ENCODE measurements at places on chromosomes 3 and 15.

DNA sequence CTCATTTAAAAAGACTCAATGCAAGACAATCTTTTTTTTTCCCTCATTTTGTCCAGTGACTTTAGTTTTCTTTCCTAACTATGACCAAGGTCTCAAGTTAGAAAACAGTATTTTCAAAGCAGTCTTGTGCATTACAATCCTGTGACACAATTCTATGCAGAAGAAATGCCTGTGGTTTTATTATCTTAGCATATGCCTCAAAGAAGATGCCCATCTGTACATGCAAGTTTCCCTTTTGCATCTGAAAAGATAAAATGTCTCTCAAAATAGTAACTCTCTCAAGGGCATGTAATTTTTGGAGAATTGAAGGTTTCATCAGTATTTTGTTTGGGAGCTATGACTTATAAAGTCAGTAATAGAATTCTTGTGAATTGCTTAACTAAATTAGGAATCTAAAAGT is 292.0 kb upstream of the SUCLG2 start:
- DNase-seq: peak; percentile 20

DNA sequence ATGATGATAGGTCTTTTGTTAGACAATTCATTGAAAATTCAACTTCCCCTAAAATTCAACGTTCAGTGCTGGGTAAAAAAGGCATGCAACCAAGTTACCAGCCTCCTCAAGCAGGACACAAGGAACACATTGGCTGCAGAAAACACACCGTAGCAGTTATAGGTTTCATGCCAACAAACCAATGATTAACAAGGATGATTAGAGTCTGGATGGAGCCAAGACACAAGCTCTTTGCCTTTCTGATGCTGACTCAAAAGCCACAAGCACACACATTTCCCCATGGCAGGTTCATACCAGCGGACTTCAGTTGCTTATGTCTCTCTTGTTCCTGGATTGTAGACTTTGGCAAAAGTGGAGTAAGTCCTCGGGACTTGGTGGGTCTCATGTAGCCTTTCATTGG is 105.8 kb downstream of the DHX30 start:
- no peak for DNase-seq

DNA sequence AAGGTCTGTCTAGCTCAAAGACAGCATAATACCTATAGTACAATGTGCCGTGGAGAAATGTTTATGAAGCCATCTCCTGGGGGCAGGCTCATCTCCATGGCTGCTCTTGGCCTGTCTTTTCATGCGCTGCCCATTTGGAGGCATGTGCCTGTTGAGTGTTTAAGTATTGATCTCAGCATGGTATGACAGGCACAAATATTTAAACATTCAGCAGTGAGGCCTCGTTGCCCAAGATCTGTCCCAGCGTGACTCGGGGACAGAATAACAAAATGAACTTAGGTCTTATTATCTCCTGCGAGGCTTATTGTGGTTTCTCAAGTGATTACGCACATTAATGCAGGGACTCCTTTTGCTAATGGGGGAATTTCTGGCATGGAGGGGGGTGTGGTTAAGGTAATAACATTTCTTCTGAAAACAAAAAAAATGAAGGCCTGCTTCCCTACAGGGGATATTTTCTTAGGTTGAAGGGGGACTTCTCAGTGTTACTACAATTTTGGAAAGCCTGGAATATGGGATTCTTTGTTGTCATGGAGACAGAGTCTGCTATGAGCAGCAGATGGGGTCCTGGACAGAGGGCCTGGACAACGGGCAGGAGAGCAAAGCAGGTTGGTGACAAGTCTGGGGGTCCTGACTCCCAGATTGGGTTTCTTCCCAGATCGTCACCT is 4.4 kb upstream of the SLC6A1 start:
- no peak for DNase-seq

DNA sequence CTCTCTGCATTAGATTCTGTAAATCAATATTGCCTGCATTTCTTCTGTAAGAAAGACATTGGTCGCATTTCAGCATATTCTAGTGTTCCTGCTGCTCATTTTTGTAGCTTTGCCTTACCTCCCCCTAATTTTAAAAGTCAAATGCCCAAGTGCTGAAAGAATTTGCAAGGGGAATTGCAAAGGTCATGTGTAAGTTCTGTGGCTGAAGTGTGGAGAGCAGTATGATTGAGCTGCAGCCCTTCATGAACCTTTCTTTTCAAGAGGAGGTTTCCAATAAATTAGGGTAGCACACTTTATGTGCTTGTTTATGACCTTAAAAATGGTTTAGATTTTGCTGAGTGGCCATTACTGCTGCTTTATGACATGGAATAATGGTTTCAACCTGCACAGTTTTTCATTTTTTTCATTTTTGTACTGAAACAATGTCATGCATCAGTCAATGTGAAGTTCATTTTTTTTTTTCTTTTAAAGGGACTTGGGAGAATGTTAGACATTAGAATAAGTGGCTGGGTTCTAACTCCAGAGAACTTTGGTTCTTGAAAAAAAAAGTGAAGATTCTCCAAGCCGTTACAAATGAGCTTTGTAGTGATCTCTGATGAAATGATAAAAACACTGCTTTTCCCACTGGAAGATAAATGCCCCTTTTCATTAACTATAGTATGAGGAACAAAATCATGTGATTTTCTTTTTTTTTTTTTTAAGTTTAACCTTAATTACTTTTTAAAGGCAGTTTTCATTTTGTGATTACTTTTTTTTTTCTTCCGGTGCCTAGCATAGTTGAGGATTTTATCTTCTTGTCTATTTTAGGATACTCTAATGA is 99.6 kb downstream of the MITF start:
- no peak for DNase-seq

DNA sequence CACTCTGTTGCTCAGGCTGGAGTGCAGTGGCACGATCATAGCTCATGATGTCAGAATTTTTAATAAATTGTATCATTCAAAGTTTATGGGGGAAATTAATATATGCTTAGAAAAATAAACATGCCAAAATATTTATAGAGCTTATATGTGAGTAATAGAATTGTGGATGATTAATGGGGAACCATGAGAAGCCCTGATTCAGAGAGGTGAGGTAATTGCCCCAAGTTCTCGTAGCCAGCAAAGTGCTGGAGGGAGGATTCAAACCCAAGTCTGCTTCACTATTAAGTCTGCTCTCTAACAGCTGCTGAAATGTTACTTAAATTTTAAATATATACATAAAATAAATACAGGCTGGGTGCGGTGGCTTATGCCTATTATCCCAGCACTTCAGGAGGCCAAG is 26.2 kb upstream of the IGF2BP2 start:
- no peak for DNase-seq
